Frontal cortex (tissue), 4 donors: ENCODE measurements at places on chromosomes 1 and 21. TPM values are rescaled to one million over a fixed set of nuclear protein-coding genes. Genes with fewer than 3 reads are reported as not detected.

The GCSAML gene
- 0.41 TPM for total RNA-seq

DNA sequence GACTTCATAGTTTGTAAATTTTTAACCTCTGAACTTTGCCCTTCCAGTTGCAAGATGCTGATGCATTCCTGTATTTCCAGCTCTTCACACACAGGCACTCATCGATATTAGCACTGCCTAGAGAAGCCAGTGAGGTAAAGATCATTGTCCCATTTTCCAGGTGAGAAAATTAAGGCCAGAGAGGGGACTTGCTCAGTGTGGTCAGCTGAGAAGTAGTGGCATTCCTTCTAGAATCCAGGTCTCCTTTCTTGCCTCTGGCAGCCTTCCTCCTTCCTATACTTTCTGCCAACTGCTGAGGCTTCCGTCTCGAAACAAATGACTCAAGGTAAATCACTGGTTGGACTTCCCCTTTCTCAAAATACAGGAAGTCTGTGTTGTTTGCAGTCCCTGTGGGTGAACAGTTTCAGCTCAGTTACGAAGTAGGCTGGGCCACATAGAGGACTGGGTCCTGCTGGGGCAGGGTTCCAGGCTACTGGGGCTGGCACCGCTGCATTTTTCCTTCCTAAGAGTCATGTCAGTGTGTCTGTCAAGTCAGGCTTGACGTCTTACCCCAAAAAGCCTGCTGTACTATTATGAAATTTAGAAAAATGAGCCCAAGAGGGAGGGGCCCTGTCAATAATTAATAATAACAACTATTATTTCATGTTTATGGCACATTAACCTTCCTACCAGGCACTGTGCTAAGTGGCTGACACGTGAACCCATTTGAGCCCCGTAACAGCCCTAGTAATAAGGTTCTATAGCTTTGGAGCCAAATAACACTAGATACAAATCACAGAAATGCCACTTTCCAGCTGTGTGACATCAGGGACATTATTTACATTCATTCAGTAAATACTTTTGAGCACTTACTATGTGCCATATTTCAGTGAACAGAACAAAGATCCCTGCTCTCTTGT, 16.6 kb upstream of the RNF19B start:
- DNase-seq = no peak

GRCh38 chr1:108590957-108591356, 31.1 kb downstream of the EEIG2 start:
- DNase-seq = no peak

DNA sequence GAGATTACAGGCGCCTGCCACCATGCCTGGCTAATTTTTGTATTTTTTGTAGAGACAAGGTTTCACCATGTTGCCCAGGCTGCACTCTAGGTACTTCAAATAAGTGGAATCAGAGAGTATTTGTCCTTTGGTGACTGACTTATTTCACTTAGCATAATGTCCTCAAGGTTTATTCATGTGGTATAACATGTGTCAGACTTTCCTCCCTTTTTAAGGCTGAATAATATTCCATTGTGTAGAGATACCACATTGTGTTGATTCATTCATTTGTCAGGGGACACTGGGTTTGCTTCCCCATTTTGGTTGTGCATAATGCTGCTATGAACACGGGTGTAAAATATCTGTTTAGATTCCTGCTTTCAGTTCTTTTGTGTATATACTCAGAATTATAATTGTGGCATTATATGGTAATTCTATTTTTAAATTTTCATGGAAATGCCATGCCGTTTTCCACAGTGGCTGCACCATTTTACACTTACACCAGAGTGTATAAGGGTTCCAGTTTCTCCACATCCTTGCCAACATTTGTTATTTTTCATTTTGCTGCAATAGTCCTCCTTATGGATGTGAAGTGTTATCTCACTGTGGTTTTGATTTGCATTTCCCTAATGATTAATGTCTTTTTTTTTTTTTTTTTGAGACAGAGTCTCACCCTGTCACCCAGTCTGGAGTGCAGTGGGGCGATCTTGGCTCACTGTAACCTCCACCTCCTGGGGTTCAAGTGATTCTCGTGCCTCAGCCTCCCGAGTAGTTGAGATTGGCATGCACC, 35.1 kb downstream of the IL6R start:
- no peak for DNase-seq

- no peak for DNase-seq
Observed at GRCh38 chr1:59089036-59089798, 207.7 kb upstream of the FGGY start.

DNA sequence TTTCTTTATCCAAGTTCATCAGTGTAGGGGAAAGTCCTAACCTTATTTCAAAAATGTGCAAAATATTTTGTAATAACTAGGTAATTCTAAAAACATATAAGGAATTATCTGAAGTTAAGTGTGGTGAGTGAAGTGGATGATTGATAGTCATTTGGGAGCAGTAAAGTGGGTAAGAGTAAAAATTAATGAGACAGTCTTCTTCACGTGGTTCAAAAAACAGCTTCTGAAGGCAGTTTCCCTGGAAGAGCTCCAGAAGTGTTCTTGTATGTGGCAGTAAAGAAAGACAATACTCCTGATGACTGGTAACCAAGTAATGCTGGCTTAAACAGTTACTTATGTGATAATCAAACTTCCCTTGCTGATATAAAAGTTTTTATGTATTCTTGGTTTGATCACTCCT, 50.3 kb downstream of the LEPR start:
- DNase-seq = no peak
